ENCODE measurements at places on chromosomes 16 and 17.

DNA sequence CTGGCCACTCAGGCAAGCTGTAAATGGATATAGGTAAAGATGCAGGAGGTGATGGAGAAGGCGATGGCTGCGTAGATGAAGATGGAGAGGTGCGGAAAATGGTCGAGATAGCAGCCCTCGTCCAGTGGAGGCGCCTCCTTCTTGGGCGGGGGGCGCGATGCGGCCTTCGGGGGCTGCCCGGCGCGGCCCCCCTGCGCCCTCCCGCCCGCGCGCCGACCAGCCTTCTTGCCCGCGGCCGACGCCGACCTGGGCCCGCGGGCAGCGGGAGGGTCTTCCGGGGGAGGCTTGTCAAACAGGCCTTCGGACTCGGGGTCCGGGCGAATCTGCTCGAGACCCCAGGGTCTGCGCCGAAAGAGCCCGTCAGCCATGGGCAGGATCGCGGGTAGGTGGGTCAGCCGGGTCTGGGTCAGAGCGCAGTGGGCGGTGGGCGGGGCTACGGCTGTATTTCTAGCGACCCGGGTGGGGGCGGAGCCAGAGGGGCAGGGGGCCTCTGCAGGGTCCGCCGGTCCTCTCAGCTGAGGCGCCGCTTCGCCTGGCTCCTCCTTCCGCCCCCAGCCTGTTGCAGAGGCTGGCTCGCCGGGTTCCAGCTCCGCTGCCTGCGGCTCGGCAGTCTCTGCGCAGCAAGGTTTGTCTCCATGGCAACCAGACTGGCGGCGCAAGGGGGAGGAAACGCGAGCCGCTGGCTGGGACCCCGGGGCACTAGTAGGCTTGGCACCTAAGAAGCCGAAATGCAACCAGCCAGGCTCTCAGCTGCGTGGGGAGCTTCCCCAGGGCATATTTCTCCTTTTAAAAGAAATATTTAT, 14.4 kb downstream of the MIS12 start:
- peak; percentile 34 for DNase-seq

DNA sequence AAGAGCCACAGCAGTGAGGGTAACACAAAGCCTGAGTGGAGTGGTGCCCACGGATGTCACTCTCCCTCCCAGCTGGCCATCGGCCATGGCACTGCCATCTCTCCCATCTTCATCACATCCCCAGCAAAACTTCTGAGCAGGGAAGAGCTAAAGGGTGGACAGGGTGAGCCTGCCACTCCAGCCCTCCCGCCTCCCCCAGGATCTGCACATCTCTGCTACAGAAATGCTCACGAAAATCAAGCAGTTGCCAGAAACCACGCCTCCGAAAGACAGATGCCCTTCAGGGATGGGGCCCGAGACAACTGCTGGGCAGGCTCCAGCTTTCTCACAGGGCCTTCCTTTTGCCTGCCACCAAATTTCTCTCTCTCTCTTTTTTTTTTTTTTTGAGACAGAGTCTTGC, 3.6 kb downstream of the GRIN2C start:
- DNase-seq, result no peak

GRCh38 chr17:50973557-50974494, 107.7 kb upstream of the TOB1 start:
- DNase-seq, result no peak

DNA sequence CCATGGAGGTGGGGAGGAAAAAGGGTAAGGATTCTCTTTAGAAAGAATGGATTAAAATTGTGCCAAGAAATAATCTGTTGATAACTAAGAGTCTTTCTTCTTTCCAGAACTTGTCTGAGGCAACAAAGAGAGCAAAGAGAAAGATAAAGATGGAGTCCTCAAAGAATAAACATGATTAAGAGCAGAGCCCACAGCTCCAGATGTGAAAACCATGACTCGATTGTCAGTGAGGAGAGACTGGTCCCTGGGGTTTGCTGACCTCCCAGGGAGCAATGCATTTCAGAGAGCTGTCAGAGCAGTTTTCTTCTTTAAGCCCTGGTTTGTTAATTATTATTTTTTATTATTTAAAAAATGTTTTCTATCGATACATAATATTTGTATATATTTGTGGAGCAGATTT, 74.6 kb downstream of the TMEM100 start:
- DNase-seq, result no peak

- no peak for DNase-seq
Observed at GRCh38 chr16:11696266-11697012, 28.2 kb downstream of the SNN start.

DNA sequence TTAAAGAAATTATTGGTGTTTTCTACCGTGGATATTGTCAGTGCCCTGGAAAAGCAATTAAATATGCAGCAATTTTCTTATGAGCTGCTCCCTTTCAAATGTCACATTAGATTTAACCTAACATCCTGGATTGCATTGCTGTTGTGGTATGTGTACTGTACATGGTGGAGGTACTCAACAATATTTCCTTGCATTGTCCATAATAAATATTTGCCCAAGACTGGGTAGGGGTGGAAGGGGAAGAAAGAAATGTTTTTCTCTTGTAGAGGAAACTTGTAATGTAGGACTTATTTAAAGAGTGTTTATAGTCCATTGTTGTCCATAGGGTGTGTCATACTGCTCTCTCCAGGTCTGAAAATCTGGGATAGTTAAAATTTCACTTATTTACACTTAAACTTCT, 346.2 kb upstream of the TBX2 start:
- no peak for DNase-seq

DNA sequence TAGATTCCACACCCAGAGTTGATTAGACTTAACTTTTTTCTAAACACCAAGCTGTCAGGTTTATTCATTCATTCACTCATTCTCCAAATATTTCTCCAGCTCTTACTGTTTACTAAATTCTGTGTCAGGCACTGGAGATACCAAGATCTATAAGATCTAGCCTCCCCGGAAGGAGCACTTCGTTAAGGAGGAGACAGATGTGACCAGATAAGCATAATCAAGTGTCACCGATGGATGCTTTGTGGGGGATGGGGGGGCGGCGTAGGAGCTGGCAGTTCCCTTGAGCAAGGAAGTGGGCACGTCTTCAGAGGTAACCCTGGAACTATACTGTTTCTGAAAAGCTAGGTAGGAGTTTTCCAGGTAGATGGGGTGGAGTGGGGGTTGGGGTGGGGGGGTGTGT, 3.8 kb upstream of the RPL26 start:
- DNase-seq, result peak; percentile 79

DNA sequence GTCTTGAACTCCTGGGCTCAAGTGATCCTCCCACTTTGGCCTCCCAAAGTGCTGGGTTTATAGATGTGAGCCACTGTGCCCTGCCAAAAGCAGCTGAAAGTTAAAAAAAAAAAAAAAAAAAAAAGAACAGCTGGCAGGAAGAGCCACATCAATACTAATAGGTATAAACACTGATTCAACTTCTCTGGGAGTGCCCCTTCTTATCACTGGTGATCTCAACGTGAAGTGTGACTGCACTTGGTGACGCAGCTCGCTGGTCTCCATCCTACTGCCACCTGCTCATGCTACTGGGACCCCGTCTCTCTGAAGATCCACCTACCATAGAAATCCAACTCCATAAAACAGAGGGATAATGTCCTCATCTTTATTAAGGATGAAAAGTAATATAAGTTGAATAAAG, 40.8 kb downstream of the RNF157 start:
- DNase-seq, result no peak

DNA sequence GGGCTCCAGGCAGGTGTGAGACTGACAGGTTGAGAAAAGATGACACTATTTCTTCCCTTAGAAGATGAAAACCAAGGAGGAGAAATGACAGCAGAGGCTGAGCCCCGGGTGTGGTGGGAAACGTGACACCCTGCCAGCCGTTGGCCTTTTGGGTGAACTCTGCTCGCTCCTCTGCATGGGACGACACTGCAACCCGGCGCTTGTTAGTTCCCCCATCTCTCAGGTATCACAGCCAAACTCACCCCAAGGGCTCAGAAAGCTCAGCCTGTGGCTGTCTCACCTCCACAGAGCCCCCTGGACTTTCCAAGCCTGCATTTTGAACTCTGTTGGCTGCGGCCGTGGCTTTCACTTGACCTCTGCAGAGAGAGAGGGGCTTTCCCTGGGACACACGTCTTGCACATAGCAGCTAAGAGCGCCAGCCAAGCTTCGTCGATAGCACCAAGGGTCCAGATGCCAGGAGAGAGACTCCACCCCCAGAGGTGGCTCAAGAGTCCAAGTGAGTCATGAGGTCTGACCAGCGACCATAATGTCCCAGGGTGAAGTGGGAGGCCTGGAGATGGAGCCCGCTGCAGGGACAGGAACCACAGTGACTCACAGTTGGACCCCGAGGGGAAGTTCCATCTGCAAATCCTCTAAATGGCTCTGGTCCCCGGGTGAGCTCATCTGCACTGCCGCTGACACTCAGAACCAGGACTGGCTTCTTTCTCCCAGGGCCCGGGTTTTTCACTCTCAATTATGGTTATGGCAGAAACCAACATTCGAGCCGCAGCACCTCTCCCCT, 301.9 kb downstream of the SOX9 start:
- DNase-seq, result no peak

DNA sequence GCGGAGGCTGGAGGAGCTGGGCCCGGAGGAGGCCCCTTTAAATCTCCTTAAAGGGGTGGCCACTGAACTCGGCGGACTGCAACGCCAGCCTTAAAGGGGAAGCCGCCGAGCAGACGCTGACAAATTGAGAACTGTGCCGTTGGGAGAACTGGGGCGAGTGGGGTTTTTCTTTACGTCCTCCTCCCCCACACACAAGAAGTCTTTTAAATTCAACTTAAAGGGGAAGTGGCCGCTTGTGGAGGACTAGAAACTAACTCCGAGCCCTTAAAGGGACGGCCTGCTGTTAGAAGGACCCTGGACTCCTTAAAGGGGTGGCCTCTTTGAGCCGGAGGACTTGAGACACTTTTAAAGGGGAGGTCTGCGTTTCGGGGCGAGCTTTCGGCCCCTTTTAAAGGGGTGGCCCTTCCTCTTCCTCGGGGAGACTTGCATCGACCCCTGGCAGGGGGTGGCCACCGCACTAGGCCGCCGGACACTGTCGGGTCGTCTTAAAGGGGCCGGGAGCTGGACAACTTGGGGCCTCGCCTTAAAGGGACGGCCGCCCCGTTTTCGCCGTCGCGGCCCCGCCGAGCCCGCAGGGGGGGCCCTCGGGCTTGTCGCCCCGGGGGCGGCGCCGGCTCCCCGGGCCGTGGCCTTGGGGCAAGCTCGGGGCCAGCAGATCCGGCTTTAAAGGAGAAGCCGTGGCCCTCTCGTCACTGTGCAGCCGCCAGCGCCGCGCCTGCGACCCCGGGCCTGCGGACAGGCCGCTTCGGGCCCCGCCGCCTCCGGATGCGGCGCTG, 688 bp downstream of the FBRS start:
- DNase-seq, result peak; percentile 97

GRCh38 chr16:87306516-87306915, 10.7 kb downstream of the C16orf95 start:
- no peak for DNase-seq

DNA sequence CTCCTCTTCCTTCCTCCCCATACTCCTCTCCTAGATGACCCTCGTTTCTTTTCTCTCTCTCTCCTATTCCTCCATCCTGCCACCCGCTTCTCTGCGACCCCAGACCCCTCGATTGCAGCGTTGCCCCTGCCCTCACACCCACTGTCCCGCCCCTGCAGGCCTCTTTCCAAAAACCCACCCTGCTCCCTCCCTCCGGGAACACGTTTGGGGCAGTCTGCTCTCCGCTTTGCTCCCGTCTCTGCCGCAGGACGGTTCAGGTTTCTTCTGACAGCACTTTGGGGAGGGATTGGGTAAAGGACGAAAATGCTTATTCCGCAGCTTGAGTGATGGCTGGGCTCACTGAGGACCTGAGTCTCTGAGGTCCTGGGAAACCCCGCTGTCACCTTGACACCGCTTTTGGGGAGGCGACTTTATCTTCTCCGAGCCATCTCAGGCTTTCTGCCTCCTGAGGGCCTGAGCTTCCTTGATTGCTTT, 690 bp downstream of the NDE1 start:
- DNase-seq, result peak; percentile 58

DNA sequence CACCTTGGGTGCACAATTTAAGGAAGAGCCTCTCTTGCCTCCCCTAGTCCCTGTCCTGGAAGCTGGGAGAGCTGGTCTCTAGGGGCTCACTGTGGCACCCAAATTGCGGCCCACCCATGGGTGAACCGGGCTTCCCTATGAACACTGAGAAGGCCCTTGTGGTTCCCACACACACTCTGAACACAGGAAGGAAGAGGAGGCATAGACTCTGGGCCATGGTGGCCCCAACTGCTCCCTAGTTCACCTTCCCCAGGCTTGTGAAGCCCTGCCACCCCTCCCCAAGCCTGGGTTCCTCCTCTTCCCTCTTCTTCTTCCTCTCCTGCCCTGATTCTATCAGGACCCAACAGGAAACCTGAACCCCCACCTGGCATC, 10.5 kb downstream of the SREBF1 start:
- DNase-seq, result no peak

DNA sequence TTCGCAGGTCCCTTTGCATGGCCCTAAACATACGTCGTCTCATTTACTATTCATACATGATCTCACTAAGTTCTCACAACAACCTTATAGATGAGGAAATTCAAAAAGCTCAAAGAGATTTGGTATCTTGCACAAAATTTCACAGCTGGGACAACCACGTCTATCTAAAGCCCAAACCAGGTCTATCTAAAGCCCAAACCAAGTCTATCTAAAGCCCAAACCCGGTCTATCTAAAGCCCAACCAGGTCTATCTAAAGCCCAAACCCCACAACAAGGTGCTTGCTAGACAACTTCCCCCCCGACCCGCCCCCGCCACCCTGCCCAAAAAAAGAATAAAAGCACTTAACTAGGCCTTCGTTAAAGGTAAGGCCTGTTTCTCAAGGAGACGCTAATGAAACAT, 174.9 kb downstream of the VPS53 start:
- peak; percentile 35 for DNase-seq

- DNase-seq, result no peak
Observed at GRCh38 chr17:49316258-49316570, 45.8 kb downstream of the ZNF652 start.

DNA sequence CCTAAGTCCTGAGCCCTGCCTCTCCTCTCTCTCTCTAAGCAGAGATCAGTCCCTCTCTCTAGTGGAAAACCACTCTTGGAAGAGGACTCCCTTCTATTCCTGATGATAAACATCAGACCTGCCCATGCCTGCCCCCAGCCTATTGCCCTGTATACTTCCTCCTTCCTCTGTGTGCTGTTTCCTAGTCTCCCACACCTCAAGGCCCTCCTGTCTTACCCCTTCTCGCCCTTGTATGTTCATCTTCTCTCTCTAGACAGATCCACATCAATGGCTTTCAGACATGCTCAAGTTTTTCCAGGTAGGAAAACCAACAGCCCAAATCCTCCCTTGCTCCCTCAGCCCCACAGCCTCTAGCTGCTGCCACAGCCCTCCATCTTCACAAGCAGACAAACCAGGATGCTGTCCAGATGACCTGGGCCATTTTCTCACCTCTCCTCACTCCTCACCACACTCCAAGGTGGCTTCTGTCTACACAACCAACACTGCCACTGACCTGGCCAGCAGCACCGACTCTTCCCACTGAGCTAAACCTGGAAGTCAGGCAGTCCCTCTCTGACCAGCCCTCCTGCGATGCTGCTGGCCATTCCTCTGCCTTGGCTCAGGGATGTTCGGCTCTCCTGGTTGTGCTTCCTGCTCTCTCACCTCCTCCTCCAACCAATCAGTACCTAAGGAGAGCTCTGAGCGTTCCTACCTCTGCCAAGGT, 36.3 kb downstream of the MARF1 start:
- no peak for DNase-seq

Measured in hematopoietic multipotent progenitor cell treated with erythropoietin and hydrocortisone succinate and interleukin-3 and kit ligand, for 8 days (in vitro differentiated cells).